ENCODE measurements at places on chromosomes 5 and 9.

- DNase-seq = no peak
Measured at GRCh38 chr9:108162664-108163063, 673.1 kb upstream of the KLF4 start.

DNA sequence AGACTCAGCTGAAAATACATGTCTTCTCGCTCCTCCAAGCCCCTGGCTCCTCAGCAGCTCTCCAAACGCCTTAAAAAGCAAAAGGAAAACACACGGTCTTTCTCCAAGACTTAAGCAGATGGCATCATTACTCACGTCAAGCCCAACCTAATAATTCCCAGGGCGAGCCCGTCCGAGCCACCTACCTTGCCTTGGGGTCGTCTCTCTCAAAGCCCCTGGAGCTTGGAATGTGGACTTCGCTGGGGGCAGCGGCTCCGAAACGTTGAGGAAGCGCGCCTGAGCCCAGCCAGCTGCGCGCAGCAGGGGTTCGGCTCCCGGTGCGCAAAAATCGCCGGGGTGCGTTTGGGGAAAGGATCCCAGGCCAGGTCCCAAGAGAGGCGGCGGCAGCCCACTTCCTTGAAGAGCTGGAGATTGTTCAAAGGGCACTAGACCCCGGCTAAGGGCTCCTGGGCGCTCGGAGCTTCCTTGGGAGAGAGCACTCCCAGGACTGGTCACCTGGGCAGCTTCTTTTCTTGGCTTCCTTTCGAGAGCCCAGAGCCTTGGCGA, 395 bp downstream of the DRD1 start:
- DNase-seq = no peak

GRCh38 chr9:126043681-126044080, 282.9 kb upstream of the MVB12B start:
- DNase-seq = no peak

DNA sequence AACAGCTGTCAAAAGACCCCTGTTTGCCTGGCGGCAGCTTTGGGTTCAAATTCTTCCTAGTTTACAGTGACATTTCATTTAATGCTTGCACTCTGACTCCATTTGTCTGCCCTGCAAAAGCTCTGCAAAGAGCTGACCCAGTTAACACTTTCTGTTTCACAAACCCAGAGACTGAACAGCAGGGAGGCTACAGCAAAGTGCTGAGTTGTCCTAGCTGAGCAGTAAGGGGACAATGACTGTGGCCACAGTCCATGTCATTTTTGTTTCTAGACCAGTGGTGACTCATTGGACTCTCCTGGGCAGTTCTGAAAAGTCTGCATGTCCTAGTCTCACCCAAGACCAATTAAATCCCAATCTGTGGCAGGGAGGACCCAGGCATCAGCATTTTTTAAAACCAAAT, 994.8 kb upstream of the WWC1 start:
- no peak for DNase-seq

- no peak for DNase-seq
Measured at GRCh38 chr9:115681585-115681984, 472.0 kb upstream of the PAPPA start.

DNA sequence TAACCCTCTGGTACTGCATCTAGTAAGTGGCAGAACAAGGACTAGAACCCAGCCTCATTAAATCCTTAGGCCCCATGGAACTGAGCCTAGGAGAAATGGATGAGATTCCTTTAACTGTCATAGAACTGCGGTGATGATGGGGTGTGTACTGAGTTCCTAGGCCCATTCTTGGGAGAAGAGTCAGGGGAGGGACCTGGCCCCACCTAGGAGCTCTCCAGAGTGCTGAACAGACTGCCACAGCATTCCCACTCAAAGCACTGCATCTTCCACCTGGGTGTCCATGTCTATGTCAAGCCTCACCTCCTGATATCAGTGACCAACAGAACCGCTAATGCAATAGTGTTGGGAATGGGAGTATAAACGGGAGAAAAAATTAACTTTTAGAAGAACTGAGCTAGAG, 36.6 kb downstream of the TTLL11 start:
- no peak for DNase-seq

GRCh38 chr5:129935626-129936025, 31.4 kb downstream of the CHSY3 start:
- no peak for DNase-seq
